ENCODE measurements at places on chromosomes 3 and 15. TPM values are rescaled to one million over a fixed set of nuclear protein-coding genes. Genes with fewer than 3 reads are reported as not detected.

GRCh38 chr3:141094790-141095545 lies 43.8 kb downstream of the SPSB4 start:
- peak; percentile 68 for DNase-seq

GRCh38 chr15:54506977-54507524 lies 528.8 kb downstream of the UNC13C start:
- DNase-seq, result no peak

- DNase-seq, result no peak
These were observed 21.7 kb downstream of the ATG3 start for GRCh38 chr3:112539825-112540650.

DNA sequence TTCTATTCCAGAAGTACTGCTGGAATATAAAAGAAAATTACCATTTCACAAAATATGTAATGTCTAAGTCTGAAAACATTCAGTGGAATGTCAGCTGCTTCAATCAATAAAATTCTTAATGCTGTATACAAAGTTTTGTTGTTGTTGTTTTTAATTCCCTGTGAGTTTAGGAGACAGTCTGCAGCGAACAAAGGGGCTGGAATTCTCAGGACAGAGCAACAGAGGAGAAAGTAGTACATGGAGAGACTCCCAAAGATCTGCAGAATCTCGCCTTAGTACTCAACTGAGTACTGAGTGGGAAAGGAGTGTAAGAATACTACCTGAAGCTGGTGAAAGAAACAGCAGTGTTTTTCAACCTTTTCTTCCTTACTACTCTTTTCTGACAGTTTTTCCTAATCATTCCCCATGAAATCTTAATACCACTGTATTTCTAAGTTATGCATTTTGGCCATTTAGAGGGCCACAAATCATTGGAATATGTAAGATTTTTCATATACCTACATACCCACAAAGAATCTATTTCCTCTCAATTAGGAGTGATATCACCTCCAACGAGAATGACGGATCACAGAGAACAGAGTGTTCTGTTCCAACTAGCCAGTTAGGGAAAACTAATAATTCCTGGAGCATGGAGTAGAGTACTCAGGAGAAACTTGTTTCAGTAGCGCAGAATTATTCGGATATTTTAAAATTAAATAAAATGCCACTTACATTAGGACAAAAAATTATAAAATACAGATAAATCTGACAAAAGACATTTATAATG lies 16.0 kb downstream of the ANKRD28 start:
- peak; percentile 54 for DNase-seq

GRCh38 chr3:161139686-161140085 lies 34.5 kb upstream of the B3GALNT1 start:
- DNase-seq, result no peak

DNA sequence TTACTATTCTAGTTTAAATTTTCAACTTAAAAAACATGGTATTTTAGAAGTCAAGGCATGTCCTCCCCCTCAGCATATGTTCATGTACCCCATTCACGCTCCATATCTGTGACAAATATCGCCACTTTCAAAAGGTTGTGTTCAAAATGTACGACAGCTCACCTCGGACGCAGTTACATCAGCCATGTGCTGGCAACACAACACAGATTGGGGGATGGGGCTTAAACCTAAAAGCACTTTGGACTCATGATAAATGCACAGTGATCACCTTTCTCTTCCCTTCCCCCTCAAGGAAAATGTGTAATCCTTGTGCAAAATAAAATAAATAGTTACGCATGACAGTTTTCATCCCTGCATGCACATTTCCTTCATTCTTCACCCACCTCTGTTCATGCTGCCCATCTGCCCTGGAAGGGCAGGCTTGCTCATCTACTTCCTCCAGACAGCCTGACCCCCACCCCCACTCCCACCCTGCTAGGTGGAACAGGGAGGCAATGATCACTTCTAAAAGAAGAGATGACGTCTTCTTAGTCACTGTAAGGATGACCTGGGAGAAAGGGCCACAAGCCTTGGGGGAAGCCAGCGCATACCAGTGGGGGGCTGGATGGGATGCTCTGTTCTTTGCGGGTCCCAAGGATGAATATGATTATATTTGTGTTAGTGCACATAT lies 271.4 kb upstream of the SEMA6D start:
- DNase-seq, result no peak

DNA sequence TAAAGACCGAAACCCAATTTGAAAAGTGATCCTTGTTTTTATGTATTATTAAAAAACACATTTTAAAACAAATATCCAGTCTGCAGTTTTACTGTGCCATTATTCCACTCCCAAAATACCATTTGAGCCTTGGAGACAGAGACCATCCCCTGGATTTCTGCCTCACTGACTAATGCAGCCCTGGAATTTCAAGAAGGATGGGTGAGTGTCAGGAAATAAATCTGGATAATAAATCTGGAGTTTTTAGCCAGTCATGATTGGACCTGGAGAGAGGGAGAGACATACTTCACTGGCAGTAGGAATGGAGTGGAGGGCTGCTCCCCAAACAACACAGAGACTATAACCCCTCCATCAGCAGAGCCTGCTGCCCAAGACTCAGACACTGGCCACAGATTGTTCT lies 123.3 kb downstream of the MYLK start:
- peak; percentile 34 for DNase-seq

- no peak for DNase-seq
These were observed 245.7 kb upstream of the HES1 start for GRCh38 chr3:193890016-193890897.

DNA sequence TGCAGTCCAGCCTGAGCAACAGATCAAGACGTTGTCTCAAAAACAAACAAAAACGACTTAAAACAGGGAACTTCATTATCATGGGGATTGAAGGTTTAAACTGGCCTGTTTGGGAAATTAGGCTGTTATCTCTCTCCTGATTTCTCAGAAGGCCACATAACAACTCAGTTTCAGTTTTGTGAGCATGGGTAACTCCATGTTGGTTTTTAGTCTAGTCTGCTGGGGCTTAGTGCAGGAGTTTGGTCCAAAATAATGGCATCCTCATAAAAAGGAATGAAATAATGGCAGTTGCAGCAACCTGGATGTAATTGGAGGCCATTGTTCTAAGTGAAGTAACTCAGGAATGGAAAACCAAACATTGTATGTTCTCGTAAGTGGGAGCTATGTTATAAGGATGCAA lies 2.3 kb upstream of the ZNF280D start:
- DNase-seq, result no peak

DNA sequence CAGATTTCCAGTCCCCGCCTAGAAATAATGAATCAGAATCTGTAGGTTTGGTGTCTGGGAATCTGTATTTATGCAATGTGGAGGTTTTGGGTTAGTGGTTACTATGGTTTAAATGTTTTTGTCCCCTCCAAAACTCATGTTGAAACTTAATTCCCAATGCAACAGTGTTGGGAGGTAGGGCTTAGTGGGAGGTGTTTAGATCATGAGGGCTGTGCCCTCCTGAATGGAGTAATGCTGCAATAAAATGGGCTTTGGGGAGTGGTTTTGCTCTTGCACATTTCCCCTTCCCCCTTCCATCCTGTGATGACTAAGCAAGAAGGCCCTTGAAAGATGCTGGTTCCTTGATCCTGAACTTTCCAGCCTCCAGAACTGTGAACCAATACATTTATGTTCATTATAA lies 9.2 kb upstream of the RFC4 start:
- peak; percentile 54 for DNase-seq

Gene MAP1A
- 138 TPM for total RNA-seq

Gene GOLGA6L4
- 3.3 TPM for total RNA-seq

Gene SAMMSON
- not detected for total RNA-seq

Gene FYTTD1
- 82.8 TPM for total RNA-seq

Gene DUOX1
- 0.26 TPM for total RNA-seq

Gene CFAP20DC
- total RNA-seq, result 0.57 TPM

Gene RPS27L
- 428 TPM for total RNA-seq

Gene SLC26A6
- total RNA-seq, result 30.3 TPM

Gene P2RY14
- total RNA-seq, result not detected

Data from astrocyte (in vitro differentiated cells and primary cell).